ENCODE measurements at places on chromosomes 12 and 14. TPM values are rescaled to one million over a fixed set of nuclear protein-coding genes. Genes with fewer than 3 reads are reported as not detected.

DNA sequence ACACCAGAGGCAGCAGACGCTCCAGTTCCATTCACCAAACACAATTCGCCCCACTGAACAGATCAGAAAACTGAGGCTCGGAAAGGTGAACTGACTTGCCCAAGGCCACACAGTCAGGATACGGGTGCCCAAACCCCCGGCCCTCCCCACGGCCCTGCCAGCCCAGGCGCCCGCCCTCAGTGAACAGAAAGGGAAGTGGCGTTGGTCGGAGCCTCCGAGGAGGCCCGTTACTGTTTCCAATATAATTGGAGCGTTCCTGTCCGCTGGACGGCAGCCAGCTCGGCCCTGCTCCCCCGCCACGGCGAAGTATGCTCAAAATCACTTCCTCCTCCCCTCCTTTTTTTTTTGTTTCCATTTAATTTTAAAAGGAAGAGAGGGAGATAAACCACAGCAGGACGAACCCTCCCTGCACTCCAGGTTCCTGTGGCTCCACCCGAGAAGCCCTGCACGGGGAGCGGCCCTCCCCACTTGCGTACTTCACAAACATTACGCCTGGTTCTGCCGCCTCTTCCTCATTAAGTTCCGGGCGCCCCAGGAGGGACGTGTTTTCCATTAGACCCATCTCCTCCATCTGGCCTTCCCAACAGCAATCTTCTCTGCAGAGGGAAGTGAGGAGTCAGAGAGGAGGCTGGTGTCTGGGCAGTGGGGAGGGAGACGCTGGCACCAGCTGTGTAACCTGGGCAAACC, 61.1 kb downstream of the NCOR2 start:
- DNase-seq: peak; percentile 58

- DNase-seq: peak; percentile 92
These were observed at the start of gene BCDIN3D for GRCh38 chr12:49842519-49843352. Gene BCDIN3D (minus strand): TSS chr12:49843106. CDS start chr12:49843087, 19 bp downstream.

DNA sequence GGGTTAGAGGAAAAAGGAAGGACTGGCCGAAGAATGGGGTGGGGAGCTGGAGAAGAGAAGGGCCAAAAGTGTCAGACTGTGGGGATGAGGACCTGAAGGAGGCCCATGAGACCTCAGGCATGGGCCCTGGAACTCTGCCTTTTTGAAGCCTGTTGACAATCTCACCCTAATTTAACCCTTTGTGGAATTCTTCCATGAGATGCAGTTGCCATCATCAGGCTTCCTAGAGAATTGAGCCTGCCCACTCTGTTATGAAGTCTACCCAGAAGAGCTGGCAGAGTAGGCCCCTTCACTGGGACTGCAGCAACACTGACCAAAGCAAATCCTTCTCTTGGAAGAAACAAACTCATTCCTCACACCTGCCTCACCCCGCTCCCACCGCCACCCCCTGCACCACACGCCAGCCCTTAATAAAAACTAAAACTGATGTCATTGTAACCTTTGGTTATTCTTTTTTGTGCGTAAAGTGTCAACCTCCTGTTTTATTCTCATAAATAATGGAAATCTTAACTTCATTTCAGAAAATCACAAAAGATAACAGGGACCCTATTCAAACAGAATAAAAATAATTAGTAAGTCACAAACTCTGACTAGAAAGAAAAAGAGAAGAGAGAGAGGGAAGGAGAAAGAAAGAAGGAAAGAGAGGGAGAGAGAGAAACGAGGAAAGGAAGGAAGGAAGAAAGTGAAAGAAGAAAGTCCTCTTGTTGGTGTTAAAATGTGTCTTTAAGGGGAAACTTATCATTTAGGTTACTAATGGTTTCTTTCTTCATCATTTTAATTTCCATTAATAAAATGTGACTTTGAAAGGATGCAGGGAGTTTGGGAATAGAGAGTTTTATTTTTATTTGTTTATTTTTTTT, 61.3 kb downstream of the CRADD start:
- DNase-seq: no peak

- DNase-seq: no peak
These were observed 52.4 kb downstream of the EMP1 start for GRCh38 chr12:13248964-13249363.

The PTPN11 gene
- total RNA-seq: 21.3 TPM

The TAS2R30 gene
- total RNA-seq: 0.68 TPM

DNA sequence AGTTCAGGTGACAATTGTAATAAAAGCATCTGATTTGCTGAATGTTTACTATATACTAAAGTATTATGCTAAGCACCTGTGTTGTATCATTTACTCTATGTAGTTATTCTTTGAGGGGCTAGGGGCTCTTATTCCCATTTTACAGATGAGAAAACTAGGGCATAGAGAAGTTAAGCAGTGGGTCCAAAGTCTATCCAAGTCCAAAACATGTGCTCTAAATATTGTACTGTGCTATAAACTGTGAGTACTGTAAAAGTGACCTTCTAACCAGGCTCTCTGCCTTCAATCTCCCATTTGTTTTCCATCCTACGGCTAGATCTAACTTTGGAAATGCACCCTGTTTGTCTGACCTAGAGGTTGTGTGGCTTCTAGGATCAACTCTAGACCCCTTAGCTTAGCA, 9.0 kb downstream of the ACVR1B start:
- no peak for DNase-seq

The RNASE13 gene
- total RNA-seq: not detected

GRCh38 chr12:68031881-68032739, 42.9 kb downstream of the IFNG-AS1 start:
- DNase-seq: no peak

The IRAK3 gene
- total RNA-seq: not detected

The KRT80 gene
- 0.44 TPM for total RNA-seq

The ERP27 gene
- total RNA-seq: not detected

- DNase-seq: peak; percentile 94
These were observed 28.0 kb downstream of the PXN start for GRCh38 chr12:120237360-120238171.

DNA sequence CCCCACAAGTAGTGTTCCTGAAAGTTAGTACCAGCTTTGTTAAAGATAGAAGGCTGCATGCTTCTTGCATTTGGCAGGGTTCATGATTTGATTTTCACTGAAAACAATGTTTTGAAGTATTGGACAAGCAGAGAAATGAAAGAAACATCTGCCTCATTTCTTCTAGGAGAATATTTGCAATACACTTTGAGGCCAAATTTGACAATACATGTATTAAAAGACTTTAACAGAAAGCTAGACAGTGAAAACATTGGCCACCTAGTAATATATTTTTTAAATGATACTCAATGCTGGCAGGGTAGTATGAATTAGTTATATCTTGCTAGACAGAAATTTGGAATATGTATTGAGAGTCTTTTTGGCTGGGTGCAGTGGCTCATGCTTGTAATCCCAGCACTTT, 68.5 kb downstream of the GCH1 start:
- no peak for DNase-seq

- DNase-seq: no peak
These were observed 59.4 kb upstream of the VSX2 start for GRCh38 chr14:74179856-74180255.

The CCDC196 gene
- total RNA-seq: not detected

The LRRIQ1 gene
- not detected for total RNA-seq

DNA sequence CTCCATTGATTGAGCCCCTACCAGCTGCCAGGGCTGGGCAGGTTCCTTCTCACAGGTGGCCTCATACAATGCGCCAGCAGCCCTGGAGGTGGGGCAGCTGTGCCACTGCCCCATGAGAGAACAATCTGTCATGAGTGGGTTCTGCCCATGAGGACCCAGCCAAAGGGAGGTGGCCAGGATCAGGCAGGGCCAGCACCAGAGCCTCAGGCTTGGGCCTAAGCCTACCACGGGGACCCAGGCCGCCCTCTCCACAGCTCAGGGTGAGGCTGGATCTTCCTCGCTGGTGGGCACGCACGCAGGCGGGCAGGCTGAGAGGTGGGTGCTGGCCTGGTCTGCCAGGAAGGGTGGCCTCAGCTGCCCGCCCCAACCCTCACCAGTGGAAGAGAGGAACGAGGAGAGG, 110.7 kb downstream of the KIF26A start:
- no peak for DNase-seq

The CIROP gene
- not detected for total RNA-seq

GRCh38 chr14:98444077-98444476, 827.9 kb downstream of the BCL11B start:
- no peak for DNase-seq

The KCNC2 gene
- total RNA-seq: not detected

The CLEC4C gene
- total RNA-seq: not detected

The PNMA1 gene
- 65.8 TPM for total RNA-seq

The RNF212B gene
- total RNA-seq: not detected

The CDCA3 gene
- 103 TPM for total RNA-seq

The CLMN gene
- total RNA-seq: not detected

DNA sequence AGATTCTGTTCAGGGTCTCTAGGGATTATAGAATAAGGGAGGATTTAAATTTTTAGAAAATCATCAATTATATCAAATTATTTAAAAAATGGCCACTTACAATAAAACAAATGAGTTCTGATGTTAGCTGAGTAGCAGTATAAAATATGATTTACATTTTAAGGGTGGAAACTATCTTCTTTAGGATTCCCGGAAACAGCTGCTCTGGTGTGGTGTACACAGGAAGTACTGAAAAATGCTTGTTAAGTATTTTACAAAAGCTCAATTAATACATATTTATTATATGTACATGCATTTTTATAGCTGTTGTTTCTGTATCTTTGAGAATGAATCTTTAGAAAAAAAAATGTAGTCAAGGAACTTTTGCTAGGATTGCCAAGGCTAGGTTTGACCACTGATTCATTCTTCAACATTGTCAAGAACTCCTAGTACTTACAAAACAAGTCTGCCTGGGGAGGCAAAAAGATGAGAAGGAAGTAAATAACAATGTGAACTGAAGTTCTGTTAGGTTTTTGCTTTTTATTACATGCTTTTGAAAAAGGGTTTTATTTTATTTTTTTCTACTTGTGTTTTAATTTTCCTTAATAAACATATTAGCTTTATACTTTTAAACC, 48.0 kb downstream of the ARF6 start:
- DNase-seq: no peak

- DNase-seq: no peak
These were observed 83.1 kb downstream of the ANO6 start for GRCh38 chr12:45298721-45299692.
